ENCODE measurements at places on chromosomes 2 and 18. TPM values are rescaled to one million over a fixed set of nuclear protein-coding genes. Genes with fewer than 3 reads are reported as not detected.

DNA sequence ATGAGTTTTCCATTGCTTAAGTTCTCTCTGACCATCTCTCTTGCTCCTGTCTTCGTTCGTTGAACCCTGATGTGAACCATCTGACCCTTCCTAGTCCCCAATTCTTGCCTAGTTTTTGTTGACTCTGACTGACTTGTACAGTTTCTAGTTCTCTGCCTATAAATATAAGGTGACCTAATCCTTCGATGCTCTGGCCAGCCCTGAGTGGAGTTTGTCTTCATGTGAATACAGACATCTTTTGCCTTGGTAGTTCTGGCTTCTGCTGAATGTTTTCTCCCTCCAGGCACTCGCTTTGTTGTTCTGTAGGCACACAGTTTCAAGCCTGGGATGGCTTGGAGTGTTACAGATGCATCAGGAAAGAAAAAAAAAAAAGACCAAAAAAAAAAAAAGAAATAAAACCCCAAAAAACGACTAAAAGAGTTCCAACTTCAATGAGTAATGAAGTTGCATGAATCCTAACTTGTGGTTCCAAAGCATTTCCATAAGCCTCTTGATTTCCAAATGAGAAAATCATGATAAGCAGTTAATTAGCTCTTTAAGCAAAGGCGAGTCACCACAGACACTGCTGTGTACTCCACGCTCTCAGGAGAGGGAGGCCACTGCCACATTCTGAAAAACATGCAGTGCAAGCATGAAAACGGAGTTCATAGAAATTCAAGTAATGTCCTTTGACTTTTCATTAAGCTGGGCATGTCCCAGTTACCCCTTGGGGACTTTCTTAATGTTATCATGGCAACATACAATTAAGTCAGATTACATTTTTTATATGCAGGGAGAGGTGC lies 165.2 kb downstream of the TDRD15 start:
- DNase-seq = no peak

GRCh38 chr2:114254875-114255274 lies 187.6 kb upstream of the DPP10 start:
- no peak for DNase-seq

DNA sequence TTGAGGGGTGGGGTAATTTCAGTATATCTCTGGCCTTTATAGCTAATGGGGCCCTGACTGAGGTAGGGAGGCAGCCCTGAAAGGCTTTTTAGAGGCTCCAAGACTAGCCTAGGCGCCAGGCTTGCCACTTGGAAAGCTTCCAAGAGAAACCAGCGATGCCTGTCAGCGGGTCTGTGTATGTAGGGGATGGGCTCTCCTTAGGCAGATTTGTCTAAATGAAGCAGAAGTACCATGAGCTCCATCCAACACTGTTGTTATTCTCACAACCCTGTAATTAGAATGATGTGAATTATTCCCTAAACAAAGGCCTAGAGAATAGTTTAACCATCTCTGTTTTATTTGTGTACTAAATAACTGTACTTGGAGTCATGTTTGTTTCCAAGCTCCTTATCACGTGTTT lies 138.1 kb downstream of the B3GNT2 start:
- no peak for DNase-seq

DNA sequence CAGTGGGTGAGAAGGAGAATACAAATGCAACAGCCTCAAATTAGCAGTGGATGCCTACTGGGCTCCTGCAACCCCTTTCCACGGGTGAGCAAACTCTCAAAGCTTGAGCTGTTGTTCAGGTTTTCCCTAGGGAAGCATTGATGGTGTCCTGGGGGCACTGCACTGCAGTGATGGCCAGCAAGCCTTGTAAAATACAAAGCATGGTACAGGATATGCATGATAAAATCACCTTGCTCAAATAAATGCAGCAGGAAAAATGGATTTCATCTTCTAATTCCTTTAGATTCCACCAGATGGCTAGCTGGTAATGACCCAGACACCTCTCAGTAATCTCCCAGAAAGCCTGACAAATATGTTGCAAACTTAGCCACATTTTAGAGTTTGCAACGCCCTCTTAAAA lies 698.2 kb downstream of the TRIB2 start:
- DNase-seq = no peak

- no peak for DNase-seq
These were observed 105.5 kb downstream of the CLIP4 start for GRCh38 chr2:29220506-29221270.

CNDP1 gene
- 0.31 TPM for polyA plus RNA-seq

TFCP2L1 gene
- polyA plus RNA-seq = 0.22 TPM

TNP1 gene
- not detected for polyA plus RNA-seq

Data from hindlimb muscle (tissue), 1 donor.